EL (cell line): ENCODE measurements at places on chromosomes 4 and X.

DNA sequence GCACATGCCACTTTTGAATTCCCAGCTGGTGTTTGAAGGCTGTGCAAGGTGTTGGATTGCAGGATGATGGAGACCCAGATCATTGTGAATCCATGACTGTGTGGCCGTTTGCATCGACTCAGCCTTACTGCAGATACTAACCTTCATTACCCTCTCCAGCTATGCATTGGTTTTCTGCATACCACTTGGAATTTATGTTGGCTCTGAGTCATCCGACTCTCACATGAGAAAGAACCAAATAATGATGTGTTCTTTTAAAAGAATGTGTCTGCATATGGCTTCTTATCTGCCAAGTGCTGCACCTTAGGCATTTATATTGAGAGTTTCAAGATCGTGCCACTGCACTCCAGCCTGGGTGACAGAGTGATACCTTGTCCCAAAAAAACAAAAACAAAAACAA is 106.7 kb upstream of the PRKX start:
- peak; percentile 77 for DNase-seq

DNA sequence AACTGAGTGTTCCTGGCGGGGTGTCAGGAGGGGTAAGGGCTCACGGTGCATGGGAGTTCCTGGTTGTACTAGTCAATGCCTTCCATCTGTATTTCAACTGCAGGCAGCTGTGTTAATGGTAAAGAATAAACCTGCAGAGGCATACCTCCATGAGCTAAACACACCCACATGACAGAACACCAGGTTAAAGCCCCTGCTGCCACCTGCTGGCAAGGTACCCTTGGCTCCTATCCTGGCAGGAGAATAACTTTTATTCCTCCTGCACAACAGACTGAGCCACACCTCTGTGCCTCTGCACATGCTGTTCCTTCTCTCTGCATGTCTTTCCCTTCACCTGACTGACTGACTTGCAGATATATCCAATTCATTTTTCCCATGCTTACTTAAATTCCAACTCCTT is 11.1 kb downstream of the ITIH6 start:
- DNase-seq: no peak

- peak; percentile 63 for DNase-seq
Measured at GRCh38 chr4:165493359-165493758, 114.6 kb downstream of the CPE start.

DNA sequence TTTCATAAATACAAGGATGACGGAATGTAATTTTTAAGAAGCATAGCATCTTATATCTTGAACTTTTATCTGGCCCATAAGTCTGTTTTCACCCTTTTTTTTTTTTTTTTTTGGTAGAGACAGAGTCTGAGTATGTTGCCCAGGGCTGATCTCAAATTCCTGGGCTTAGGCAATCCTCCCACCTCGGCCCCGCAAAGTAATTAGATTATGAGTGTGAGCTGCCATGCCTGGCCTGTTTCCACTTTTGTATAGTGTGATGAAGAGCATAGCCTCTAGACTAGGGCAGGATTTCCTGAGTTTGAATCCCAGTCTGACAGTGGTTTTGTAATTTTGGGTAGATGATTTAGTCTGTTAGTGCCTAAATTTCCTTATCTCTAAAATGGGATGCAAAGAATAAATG is 11.0 kb downstream of the STIM2 start:
- peak; percentile 53 for DNase-seq
